ENCODE measurements at places on chromosomes 12 and 14. TPM values are rescaled to one million over a fixed set of nuclear protein-coding genes. Genes with fewer than 3 reads are reported as not detected.

Gene GALNT16
- 9.3 TPM for total RNA-seq

Gene KRT79
- not detected for total RNA-seq

Gene KRT82
- not detected for total RNA-seq

Gene RNF212B
- not detected for total RNA-seq

Gene CDK17
- total RNA-seq: 121 TPM

Gene HOXC13
- total RNA-seq: not detected

Gene EML5
- 31.1 TPM for total RNA-seq

Gene TAS2R13
- total RNA-seq: 14.9 TPM

Gene OR6S1
- total RNA-seq: not detected

Gene RNASE1
- 14.5 TPM for total RNA-seq

Gene TMEM120B
- total RNA-seq: 13.8 TPM

Gene SLC5A8
- 3.1 TPM for total RNA-seq

Gene TSPAN19
- 1.9 TPM for total RNA-seq

Gene FOXM1
- total RNA-seq: 6.3 TPM

Gene MYH6
- 0.09 TPM for total RNA-seq

Gene KLRG1
- 10.5 TPM for total RNA-seq

Gene ADAM21
- total RNA-seq: 0.18 TPM

Gene NGB
- total RNA-seq: 1.5 TPM

Gene OVCH1
- total RNA-seq: 1.6 TPM

Gene TBX3
- total RNA-seq: 3.7 TPM

Gene ST8SIA1
- 67.5 TPM for total RNA-seq

Gene KRT3
- total RNA-seq: not detected

Gene CIT
- total RNA-seq: 32.9 TPM

All from cerebellum (tissue), 4 donors.